Heart left ventricle (tissue), 16 donors: ENCODE measurements at places on chromosomes 6 and 20. TPM values are rescaled to one million over a fixed set of nuclear protein-coding genes. Genes with fewer than 3 reads are reported as not detected.

The GHRH gene
- total RNA-seq: not detected

The FKBP1A gene
- total RNA-seq: 144 TPM

The XKR7 gene
- total RNA-seq: not detected

DNA sequence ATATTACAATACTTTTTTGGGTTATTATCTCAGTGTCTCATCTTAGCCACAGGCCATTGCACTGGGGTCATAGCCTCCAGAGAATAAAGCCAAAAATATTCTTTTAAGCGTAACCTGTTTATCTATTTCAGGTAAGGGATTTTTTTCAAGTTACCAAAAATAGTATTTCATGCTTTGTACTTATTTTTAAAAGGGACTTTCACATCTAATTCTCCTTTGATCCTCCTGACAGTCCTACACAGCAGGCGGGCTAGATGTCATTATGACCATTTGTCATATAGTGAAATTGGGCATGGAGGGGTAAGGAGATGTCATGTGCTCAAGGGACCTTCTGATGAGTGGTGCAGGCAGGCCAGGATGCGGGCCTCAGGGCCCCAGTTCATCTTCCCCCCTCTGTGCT is 68.9 kb downstream of the TBC1D7 start:
- H3K27me3 ChIP-seq: no peaks in the 10 kb centered on the region
- no peaks in the 10 kb centered on the region for H3K4me1 ChIP-seq
- H3K27ac ChIP-seq: no peak overlapping the region
- DNase-seq: no peak

- H3K27me3 ChIP-seq: no peaks in the 10 kb centered on the region
- no peaks in the 10 kb centered on the region for H3K36me3 ChIP-seq
- H3K27ac ChIP-seq: no peak overlapping the region
- no peak for DNase-seq
Measured at GRCh38 chr6:166916824-166917223, 39.5 kb downstream of the RNASET2 start.

DNA sequence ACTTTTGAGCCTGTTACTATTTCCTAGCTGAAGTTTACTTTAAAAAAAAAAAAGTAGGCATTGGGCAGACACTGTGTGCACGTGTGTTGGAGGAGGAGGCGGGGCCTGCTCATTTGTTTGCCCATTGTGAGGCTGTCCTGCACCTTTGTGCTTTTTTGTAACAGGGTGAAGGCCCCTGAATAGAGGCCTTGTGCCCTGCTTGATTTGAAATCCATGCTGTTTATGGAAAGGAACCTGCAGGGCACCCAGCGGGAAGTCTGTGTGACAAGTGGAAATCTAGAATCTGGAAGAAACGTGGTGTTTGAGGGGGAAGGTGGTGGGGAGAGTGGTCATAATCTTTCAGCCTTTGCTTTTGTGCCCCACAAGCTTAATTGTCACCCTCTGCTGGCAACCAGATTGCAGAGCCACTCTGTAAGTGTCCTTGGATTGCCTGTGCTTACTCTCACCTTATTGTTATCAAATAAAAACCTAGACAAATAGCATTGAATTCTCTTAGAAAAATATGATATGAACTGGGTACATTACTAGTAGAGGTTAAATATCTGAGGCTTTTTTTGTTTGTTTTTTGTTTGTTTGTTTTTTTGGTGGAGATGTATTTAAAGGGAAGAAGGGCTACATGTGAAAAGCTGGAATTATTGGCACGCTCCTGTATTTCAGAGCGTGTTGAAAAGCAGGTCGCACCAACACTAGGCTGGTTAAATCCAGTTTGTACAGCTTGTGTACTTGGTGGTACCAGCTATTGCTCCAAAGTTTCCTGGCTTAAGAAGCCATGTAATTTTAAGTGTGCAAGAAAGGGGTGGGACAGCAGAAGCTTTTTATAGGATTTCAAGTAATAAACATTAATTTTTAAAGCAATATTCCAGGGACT is 156.3 kb downstream of the ARID1B start:
- no peaks in the 10 kb centered on the region for H3K27me3 ChIP-seq
- H3K4me3 ChIP-seq: no peak overlapping the region
- DNase-seq: no peak

DNA sequence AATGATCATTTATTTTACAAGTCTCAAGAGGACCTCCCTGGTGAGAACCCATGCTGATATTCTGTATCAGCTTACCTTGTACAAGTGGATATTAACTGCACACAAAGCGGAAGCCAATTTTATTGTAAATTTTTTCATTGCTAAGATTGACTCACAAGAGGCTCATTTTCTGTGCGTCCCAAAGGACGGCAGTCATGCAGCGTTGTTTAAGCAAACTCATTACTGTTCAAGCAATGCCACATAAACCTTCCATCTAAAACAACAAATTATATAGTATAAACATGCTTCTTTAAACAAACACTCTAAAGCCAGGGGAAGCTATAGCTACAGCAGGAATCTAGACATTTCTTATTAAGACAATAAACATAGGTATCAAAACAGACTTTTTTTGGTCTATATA is 575.3 kb downstream of the FRK start:
- no peak overlapping the region for H3K27ac ChIP-seq
- no peak overlapping the region for H3K4me3 ChIP-seq
- H3K36me3 ChIP-seq: no peaks in the 10 kb centered on the region
- no peak for DNase-seq
